ENCODE measurements at places on chromosomes 4 and X.

DNA sequence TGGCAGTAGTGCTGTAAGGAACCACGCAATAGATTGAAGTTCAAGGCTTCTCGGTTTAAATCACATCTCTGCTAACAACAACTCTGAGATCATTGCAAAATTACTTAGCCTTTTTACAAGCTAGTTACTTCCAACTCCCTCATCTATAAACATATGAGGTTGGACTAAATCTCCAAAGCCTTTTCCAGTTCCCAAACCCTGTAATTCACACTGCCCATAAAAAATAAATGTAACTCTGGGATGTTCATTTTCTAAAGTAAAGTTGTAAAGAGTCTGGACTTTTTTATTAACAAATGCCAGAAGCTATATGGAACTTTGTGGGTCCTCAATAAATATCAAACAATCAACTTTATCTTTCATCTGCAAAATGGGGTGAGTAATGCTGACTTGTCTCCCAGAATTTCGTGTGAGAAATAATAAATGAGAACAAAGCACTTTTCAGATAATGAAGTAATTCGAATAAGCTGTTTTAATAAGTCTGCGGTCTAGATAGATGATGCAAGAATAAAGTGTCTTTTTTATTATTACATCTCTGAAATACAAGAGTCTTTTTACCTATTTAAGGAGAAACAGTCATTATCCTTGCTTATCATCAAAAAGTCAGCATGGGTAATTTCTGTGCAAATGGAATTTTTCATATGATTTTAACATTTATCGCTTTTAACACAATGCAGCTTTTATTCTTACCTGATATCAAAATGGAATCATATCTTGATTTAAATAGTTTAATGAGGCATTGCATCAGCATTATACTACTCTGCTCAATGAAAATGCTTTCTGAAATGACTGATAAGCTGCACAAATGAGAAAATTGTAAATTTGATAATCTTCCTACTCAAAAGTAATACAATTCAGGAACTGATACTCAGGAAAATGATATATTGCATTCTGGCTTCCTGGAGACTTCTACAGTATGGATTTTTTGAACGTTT, 252.6 kb downstream of the BANK1 start:
- DNase-seq, result no peak

- no peak for DNase-seq
Measured at GRCh38 chr4:127634181-127634580, 1.4 kb downstream of the INTU start.

GRCh38 chr4:11223311-11223710, 205.4 kb downstream of the HS3ST1 start:
- DNase-seq, result no peak

- DNase-seq, result no peak
Measured at GRCh38 chr4:112726041-112726440, 89.1 kb downstream of the LARP7 start.

DNA sequence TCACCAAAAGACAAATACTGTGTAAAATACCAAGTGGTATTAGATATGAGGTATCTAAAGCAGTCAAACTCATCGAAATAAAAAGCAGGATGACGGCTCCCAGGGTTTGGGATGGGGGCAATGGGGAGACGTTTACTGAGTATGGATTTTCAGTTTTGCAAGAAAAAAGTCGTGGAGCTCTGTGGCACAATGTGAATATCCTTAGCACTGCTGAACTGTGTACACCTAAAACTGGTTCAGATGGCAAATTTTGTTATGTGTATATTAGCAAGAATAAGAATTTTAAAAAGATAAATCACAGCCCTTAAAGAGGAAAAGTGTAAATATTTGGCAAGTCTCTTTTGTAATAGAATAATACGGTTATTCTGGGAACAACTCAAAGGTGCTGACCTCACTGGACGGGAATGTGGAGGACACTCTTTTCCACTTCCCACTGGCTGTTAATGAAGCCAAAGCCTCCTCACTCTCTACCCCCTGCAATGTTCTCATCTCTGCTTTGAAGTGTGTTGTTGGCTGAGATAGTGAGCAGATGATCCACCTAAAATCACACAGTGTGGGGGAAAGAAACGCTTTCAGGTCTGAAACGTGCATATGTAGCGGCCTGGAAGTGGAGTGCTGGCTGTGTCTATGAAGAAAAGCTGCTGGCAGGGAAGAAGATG, 49.2 kb downstream of the SEL1L3 start:
- no peak for DNase-seq

Measured in glomerular endothelial cell (primary cell).